ENCODE measurements at places on chromosomes 11 and 22.

DNA sequence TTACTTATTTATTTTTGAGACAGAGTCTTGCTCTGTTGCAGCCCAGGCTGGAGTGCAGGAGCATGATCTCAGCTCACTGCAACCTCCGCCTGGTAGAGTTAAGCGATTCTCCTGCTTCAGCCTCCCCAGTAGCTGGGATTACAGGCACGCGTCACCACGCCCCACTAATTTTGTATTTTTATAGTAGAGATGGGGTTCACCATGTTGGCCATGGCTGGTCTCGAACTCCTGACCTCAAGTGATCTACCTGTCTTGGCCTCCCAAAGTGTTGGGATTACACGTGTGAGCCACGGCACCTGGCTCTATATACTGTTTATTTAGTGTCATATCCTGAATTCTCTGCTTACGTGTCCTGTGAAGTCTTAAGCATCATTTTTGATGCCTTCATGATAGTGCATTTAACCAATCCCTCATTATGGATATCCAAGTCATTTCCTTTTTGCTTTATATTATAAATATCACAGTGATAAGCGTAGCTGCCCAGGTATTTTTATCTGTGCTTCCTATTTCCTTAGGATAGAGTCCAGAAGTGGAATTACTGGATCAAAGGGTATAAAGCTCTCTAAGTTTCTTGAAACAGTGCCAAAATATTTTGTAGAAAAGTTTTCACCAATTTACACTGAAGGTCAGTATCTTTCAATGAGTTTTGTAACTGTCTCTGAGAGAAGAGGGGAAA is 871 bp upstream of the SIDT2 start:
- no peak for DNase-seq

- DNase-seq = no peak
Observed at GRCh38 chr11:60766547-60766946, 9.9 kb downstream of the MS4A15 start.

GRCh38 chr11:16896729-16897469 is 117.3 kb downstream of the PLEKHA7 start:
- no peak for DNase-seq

DNA sequence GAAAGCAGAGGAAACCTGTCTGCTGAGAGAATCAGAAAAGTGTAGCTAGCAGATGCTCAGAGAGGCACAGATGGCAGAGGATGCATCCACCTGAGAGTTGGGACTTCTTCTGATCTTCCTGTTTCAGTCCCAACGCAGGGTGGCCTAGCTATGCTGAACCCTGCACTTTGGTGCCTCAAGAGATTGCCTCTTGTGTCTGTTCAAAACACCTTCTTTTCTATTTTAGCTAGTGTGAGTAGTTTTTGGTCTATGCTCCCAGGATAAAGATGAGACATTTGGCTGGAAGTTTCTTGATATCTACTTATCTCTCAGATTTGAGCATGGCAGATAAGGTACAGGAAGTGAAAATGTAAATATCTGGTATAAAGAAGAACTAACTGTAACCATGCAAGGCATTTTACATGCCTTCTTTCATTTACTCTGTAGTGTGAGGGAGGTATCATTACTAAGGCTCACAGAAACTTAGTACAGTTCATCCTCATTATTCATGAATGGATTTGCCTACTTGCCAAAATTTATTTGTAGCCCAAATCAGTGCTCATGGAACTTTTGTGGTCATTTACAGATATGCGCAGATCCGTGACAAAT is 47.0 kb upstream of the PSMA1 start:
- DNase-seq = no peak

DNA sequence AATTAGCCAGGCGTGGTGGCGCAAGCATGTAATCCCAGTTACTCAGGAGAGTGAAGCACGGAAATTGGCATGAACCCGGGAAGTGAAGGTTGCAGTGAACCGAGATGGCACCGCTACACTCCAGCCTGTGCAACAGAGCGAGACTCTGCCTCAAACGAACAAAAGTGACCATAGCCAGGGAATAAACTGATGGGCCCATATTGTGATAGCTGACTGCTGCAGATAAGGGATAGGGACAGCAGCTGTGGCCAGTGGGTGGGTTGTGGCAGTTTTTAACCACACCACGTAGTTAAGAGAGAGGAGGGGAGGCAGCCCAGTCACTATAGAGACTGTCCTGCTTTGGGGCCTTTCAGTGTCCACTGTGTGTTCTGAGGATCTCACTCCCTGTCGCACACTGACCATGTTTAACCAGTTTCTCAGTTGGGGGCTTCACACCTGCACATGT is 58.9 kb downstream of the PISD start:
- DNase-seq = no peak

DNA sequence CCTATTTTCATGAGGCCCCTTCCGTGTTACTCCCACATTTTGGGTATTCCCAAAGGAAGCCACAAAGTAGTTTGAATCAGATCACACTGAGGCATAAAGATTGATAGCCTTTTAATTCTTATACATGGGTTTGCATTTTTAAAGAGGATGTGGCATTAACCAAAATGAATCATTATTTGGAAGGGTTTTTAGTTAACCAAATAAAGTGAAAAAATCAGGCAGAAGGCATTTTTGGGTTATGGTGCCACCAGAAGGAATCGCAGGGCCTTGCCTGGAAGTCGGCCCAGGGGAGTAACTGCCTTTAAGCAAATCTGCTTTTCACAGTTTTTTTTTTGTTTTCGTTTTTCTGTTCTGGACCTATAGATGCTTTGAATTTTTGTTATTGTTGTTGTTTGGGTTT is 55.4 kb downstream of the HSD17B12 start:
- DNase-seq = peak; percentile 63

DNA sequence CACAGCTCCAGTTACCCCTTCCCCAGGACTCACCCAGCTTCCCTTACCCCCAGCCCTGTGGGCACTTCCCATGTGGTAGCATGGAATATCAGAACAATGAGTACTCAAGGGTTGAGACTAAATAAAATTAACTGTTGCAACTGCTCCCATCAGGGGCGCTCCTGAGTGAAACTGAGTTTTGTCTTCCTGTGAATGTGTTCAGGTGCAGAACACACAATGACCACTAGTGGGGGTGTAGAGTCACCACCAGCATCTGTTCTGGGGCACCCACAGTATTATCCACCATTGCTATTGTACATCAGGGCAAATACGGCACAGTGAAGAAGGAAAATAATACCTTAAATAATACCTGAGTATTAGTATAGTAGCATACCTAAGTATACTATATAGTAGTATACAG is 689.7 kb downstream of the TBC1D22A start:
- no peak for DNase-seq

DNA sequence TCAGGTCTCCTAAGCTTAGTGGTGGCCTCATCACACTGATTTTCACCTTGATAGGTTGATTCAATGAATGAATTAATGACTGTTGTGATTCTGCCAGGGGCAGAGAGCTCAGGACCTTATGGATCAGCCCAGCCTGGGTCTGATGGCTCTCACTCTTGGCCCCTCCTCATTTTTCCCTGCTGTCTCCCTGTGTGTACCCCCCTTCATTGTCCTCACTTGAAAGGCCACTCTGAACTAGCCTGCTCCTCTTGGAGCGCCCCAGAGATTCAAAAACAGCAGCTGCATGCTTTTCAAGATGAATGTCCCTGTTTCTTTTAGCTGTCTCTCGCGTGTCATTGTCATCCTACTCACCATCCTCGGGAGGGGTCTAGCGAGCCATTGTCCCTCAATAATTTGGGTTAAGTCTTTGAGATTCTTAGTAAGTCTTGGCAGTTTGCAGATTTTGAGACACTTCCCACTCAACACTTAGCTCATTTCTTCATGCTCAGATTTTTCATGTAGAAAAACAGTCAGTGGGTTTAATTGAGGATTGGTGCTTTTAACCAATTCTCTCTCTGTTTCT is 42.5 kb upstream of the MICAL2 start:
- no peak for DNase-seq

GRCh38 chr11:131412061-131412460 is 41.6 kb downstream of the NTM start:
- no peak for DNase-seq

- no peak for DNase-seq
Observed at GRCh38 chr22:42926104-42926503, 69.0 kb upstream of the ARFGAP3 start.
